ENCODE measurements at places on chromosomes 3 and 15. TPM values are rescaled to one million over a fixed set of nuclear protein-coding genes. Genes with fewer than 3 reads are reported as not detected.

The NPTN gene
- total RNA-seq = 111 TPM

- no peaks in the 10 kb centered on the region for H3K36me3 ChIP-seq
- H3K27me3 ChIP-seq = no peaks in the 10 kb centered on the region
- no peaks in the 10 kb centered on the region for H3K4me1 ChIP-seq
- H3K4me3 ChIP-seq = no peak overlapping the region
Measured at GRCh38 chr3:176090727-176091126, 1106.6 kb downstream of the TBL1XR1 start.

GRCh38 chr3:52456169-52456799 lies 880 bp downstream of the NISCH start:
- H3K36me3 ChIP-seq = no peaks in the 10 kb centered on the region
- H3K4me1 ChIP-seq = peaks cover 5% of the 10 kb centered on the region
- H3K27ac ChIP-seq = peak overlapping the region; percentile 51
- H3K4me3 ChIP-seq = peak overlapping the region; percentile 79
- DNase-seq = no peak

GRCh38 chr3:71398157-71398836 lies 185.2 kb downstream of the FOXP1 start:
- H3K36me3 ChIP-seq = no peaks in the 10 kb centered on the region
- DNase-seq = no peak
- no peak overlapping the region for H3K4me3 ChIP-seq
- H3K4me1 ChIP-seq = peaks cover 4% of the 10 kb centered on the region

The WDR76 gene
- 20.7 TPM for total RNA-seq

GRCh38 chr3:55556619-55557537 lies 69.8 kb upstream of the WNT5A start:
- no peaks in the 10 kb centered on the region for H3K4me1 ChIP-seq
- no peak overlapping the region for H3K4me3 ChIP-seq
- DNase-seq = no peak

- peaks cover 11% of the 10 kb centered on the region for H3K36me3 ChIP-seq
- no peak for DNase-seq
- H3K27ac ChIP-seq = no peak overlapping the region
- H3K27me3 ChIP-seq = no peaks in the 10 kb centered on the region
- H3K4me1 ChIP-seq = no peaks in the 10 kb centered on the region
Measured at GRCh38 chr3:63984391-63984790, 38.9 kb downstream of the PSMD6 start.

The CNOT10 gene
- total RNA-seq = 23.8 TPM

The LSMEM2 gene
- total RNA-seq = not detected

- no peak overlapping the region for H3K27ac ChIP-seq
- no peaks in the 10 kb centered on the region for H3K36me3 ChIP-seq
- no peak for DNase-seq
- H3K27me3 ChIP-seq = no peaks in the 10 kb centered on the region
Measured at GRCh38 chr15:40067921-40068624, 29.1 kb upstream of the SRP14 start.

DNA sequence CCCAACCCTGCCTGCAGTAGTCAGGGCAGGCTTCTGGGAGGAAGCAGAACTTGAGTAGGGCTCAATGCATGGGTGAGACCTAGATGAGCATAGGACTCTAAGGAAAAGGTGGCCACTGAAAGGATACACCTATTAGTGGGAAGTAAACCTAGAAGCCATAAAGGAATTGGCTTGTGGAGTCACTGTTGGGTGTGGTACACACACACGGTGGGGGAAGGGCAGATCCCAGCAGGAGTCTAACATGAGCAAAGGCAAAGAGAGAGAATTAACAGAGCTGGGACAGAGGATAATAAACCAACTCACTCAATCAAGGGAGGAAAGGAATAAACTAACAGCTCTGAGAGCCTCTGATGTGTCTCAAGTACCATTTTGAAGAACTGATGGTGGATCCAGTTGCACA lies 23.1 kb downstream of the DAPK2 start:
- no peaks in the 10 kb centered on the region for H3K36me3 ChIP-seq
- no peak overlapping the region for H3K4me3 ChIP-seq
- H3K27ac ChIP-seq = peak overlapping the region; percentile 59
- no peaks in the 10 kb centered on the region for H3K27me3 ChIP-seq

The SEMA5B gene
- total RNA-seq = 1.3 TPM

GRCh38 chr15:65862682-65863081 lies 6.6 kb upstream of the RAB11A start:
- H3K4me3 ChIP-seq = no peak overlapping the region
- DNase-seq = peak; percentile 55
- H3K27me3 ChIP-seq = no peaks in the 10 kb centered on the region
- no peaks in the 10 kb centered on the region for H3K36me3 ChIP-seq

DNA sequence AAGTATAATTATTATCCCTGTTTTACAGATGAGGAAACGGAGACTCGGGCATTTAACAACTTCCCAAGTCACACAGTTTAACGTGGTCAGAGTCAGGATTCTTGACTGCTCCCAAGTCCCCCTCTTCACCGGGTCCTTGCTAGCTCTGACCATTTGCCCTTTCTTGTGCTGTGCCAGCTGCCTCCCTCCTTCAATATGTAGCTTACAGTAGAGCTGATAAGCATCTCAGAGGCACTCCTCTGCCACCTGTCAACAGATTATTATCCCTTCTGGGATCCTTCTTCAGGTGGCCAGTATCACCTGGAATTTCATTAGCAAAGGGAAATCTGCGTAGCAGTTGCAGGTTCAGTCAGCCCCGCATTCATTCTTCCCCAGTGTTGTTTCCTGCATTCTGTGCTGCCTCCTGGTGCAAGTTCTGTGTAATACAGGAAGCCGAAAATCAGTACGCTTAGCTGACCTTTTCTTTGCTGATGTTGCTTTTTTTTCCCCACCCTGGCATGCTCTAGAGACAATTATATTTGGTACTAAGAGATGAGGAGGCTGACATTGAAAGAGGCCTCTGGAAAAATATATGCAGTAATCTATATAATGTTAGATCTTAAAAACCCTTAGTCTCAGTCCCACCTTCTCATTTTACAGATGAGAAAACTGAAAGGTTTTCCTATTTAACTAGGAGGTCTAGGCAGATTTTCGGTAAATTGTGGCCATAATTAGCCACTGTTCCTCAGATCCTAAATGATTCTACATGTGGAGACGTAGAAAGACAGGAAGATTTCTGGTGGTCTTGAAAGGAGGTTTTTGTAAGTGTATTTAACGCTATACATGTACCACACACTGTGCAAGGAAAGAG lies 24.8 kb downstream of the TMOD2 start:
- H3K4me3 ChIP-seq = no peak overlapping the region
- no peak overlapping the region for H3K27ac ChIP-seq
- peak; percentile 65 for DNase-seq
- H3K27me3 ChIP-seq = no peaks in the 10 kb centered on the region
- no peaks in the 10 kb centered on the region for H3K36me3 ChIP-seq
- no peaks in the 10 kb centered on the region for H3K4me1 ChIP-seq

The FBXW12 gene
- total RNA-seq = not detected

DNA sequence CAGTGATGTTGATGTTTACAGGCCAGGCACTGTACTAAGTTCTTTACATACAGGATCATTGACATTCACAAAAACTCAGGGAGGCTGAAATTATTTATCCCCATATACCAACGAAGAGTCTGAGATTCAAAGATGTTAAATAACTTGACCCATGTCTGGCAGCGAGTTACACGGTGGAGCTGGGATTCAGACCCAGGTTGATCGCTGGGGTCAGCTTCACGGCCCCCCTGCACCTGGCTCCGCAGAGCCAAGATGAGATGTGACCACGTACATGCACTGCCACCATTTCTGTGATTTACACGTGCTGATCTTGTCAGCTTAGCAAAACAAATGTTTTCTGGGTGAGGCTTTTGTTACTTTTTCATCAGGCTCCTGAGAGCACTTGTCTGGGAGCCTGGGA lies 109.8 kb downstream of the EEFSEC start:
- H3K36me3 ChIP-seq = no peaks in the 10 kb centered on the region
- no peak overlapping the region for H3K27ac ChIP-seq
- no peak overlapping the region for H3K4me3 ChIP-seq
- no peaks in the 10 kb centered on the region for H3K4me1 ChIP-seq
- no peaks in the 10 kb centered on the region for H3K27me3 ChIP-seq

GRCh38 chr15:56719774-56720555 lies 13.3 kb downstream of the ZNF280D start:
- no peaks in the 10 kb centered on the region for H3K36me3 ChIP-seq
- no peak for DNase-seq
- no peaks in the 10 kb centered on the region for H3K4me1 ChIP-seq
- H3K27ac ChIP-seq = no peak overlapping the region

- no peak overlapping the region for H3K4me3 ChIP-seq
- no peaks in the 10 kb centered on the region for H3K36me3 ChIP-seq
- H3K4me1 ChIP-seq = no peaks in the 10 kb centered on the region
- no peak for DNase-seq
- H3K27me3 ChIP-seq = no peaks in the 10 kb centered on the region
Measured at GRCh38 chr3:186515125-186515524, 29.1 kb downstream of the CRYGS start.

- H3K36me3 ChIP-seq = no peaks in the 10 kb centered on the region
- DNase-seq = no peak
- H3K27me3 ChIP-seq = no peaks in the 10 kb centered on the region
- H3K27ac ChIP-seq = no peak overlapping the region
- no peak overlapping the region for H3K4me3 ChIP-seq
- no peaks in the 10 kb centered on the region for H3K4me1 ChIP-seq
Measured at GRCh38 chr15:95417761-95418160, 912.7 kb upstream of the NR2F2 start.

GRCh38 chr15:67941648-67942310 lies 101.9 kb upstream of the RNU6-1 start:
- H3K4me1 ChIP-seq = no peaks in the 10 kb centered on the region
- DNase-seq = no peak
- H3K4me3 ChIP-seq = no peak overlapping the region
- H3K27ac ChIP-seq = no peak overlapping the region
- no peaks in the 10 kb centered on the region for H3K27me3 ChIP-seq
- H3K36me3 ChIP-seq = no peaks in the 10 kb centered on the region

- H3K36me3 ChIP-seq = no peaks in the 10 kb centered on the region
- DNase-seq = no peak
- peaks cover 10% of the 10 kb centered on the region for H3K4me1 ChIP-seq
- no peak overlapping the region for H3K4me3 ChIP-seq
- H3K27ac ChIP-seq = peak overlapping the region; percentile 65
Measured at GRCh38 chr3:196726788-196727675, 12.6 kb upstream of the PAK2 start.

The C2CD4A gene
- 2.4 TPM for total RNA-seq

- no peaks in the 10 kb centered on the region for H3K27me3 ChIP-seq
- DNase-seq = no peak
- no peak overlapping the region for H3K27ac ChIP-seq
- H3K36me3 ChIP-seq = no peaks in the 10 kb centered on the region
- H3K4me3 ChIP-seq = no peak overlapping the region
Measured at GRCh38 chr3:105473521-105474223, 107.0 kb downstream of the ALCAM start.

The CMTM8 gene
- total RNA-seq = 11.7 TPM

The PLSCR2 gene
- 0.94 TPM for total RNA-seq

DNA sequence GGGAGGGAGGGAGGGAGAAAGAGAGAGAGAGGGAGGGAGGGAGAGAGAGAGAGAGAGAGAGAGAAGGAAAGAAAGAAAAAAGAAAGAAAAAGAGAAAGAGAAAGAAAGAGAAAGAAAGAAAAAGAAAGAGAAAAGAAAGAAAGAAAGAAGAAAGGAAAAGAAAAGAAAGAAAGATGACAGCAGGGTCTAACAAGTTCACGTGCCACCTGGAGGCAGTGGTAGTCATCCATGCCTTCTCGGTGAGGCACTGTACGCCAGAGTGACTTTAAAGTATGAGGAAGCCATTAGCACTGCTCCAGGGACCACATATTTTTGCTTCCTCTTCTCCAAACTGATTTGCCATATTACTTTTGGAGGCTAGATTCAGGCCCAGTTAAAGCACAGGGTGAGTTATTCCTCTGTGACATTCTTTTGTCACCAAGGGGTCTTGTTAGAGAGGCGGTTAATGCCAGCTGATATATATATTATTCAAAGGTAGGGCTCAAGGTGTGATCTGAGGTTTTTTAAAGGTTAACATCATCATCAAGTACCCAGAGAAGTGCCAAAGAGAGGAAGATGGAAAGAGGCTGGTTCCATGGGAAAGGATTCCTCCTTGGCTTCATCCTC lies at the start of gene HTR3D:
HTR3D (plus strand) TSS at position 556 of the 606 bp plus-strand sequence; CDS start at position 556, 0 bp downstream.
- H3K36me3 ChIP-seq = no peaks in the 10 kb centered on the region
- no peaks in the 10 kb centered on the region for H3K4me1 ChIP-seq
- no peaks in the 10 kb centered on the region for H3K27me3 ChIP-seq
- H3K27ac ChIP-seq = no peak within 1 kb of the TSS
- no peak within 1 kb of the TSS for H3K4me3 ChIP-seq
- DNase-seq = no peak
